ENCODE measurements at places on chromosomes 6 and 20. TPM values are rescaled to one million over a fixed set of nuclear protein-coding genes. Genes with fewer than 3 reads are reported as not detected.

Gene BCL2L1
- 29.8 TPM for polyA plus RNA-seq

Gene GHRH
- not detected for polyA plus RNA-seq

Gene KHDC1
- 4.8 TPM for polyA plus RNA-seq

Gene BHLHE23
- not detected for polyA plus RNA-seq

Gene SPTLC3
- polyA plus RNA-seq, result 2.0 TPM

Gene NHSL1
- 23.6 TPM for polyA plus RNA-seq

Gene PAK5
- polyA plus RNA-seq, result 0.14 TPM

Gene PAX1
- 1.9 TPM for polyA plus RNA-seq

Gene DNMT3B
- 3.7 TPM for polyA plus RNA-seq

Gene BNIP5
- polyA plus RNA-seq, result 0.09 TPM

Gene JAG1
- polyA plus RNA-seq, result 29.2 TPM

Gene FRK
- 0.30 TPM for polyA plus RNA-seq

Gene PLEKHG1
- 11.2 TPM for polyA plus RNA-seq

Gene OPN5
- 0.15 TPM for polyA plus RNA-seq

Gene FERMT1
- polyA plus RNA-seq, result 0.18 TPM

Gene TREM1
- polyA plus RNA-seq, result 0.14 TPM

Gene MAPK13
- 6.8 TPM for polyA plus RNA-seq

Gene SULF2
- polyA plus RNA-seq, result 43.6 TPM

Gene MCHR2
- polyA plus RNA-seq, result not detected

Gene CHRNA4
- polyA plus RNA-seq, result 0.46 TPM

Gene ELOVL2
- 1.9 TPM for polyA plus RNA-seq

Gene FIG4
- 8.7 TPM for polyA plus RNA-seq

Gene B3GALT4
- polyA plus RNA-seq, result 1.6 TPM

Gene TNNC2
- polyA plus RNA-seq, result 8,101 TPM

Gene TAGAP
- 1.0 TPM for polyA plus RNA-seq

Gene SLC17A3
- polyA plus RNA-seq, result not detected

Gene ADGRF5
- polyA plus RNA-seq, result 21.1 TPM

Gene PTPRK
- 15.6 TPM for polyA plus RNA-seq

Gene PGC
- polyA plus RNA-seq, result not detected

Gene C6orf58
- polyA plus RNA-seq, result 0.77 TPM

Gene LY6G6D
- polyA plus RNA-seq, result 0.47 TPM

Gene SESN1
- 49.9 TPM for polyA plus RNA-seq

Gene TRIM10
- polyA plus RNA-seq, result 0.48 TPM

Gene PPT2
- polyA plus RNA-seq, result 34.6 TPM

Gene LRRC73
- polyA plus RNA-seq, result 0.16 TPM

Gene GDAP1L1
- 0.46 TPM for polyA plus RNA-seq

Gene MROH8
- polyA plus RNA-seq, result 6.2 TPM

Gene ULBP3
- polyA plus RNA-seq, result 1.9 TPM

Gene KIAA0408
- polyA plus RNA-seq, result 16.1 TPM

Gene SPAG4
- 1.9 TPM for polyA plus RNA-seq

Gene RRAGD
- 109 TPM for polyA plus RNA-seq

Data from forelimb muscle (tissue), 1 donor.